Fibroblast of the aortic adventitia (primary cell): ENCODE measurements at places on chromosomes 5 and 9. TPM values are rescaled to one million over a fixed set of nuclear protein-coding genes. Genes with fewer than 3 reads are reported as not detected.

LCN2 gene
- not detected in 2 replicates for total RNA-seq

SAXO1 gene
- 0.08 and 0.18 TPM in 2 replicates for total RNA-seq

P4HA2 gene
- 104 and 293 TPM in 2 replicates for total RNA-seq

OTULINL gene
- 0.33 and 1.6 TPM in 2 replicates for total RNA-seq

FGFR4 gene
- 0.74 TPM in 1 of 2 replicates, not detected in the other for total RNA-seq

SPAAR gene
- total RNA-seq: not detected in 2 replicates

CHD1 gene
- 44.4 and 45.2 TPM in 2 replicates for total RNA-seq

CCDC187 gene
- under 0.01 TPM in 1 of 2 replicates, not detected in the other for total RNA-seq

SQSTM1 gene
- 596 and 1,869 TPM in 2 replicates for total RNA-seq

COL23A1 gene
- 0.57 TPM in 1 of 2 replicates, not detected in the other for total RNA-seq

SLC34A1 gene
- not detected in 2 replicates for total RNA-seq

ZNF366 gene
- not detected in 2 replicates for total RNA-seq

LCN9 gene
- not detected in 2 replicates for total RNA-seq

TAF1L gene
- total RNA-seq: not detected in 2 replicates

ASPN gene
- total RNA-seq: 14.6 and 65.8 TPM in 2 replicates

GLDC gene
- 0.65 and 1.8 TPM in 2 replicates for total RNA-seq
